ENCODE measurements at places on chromosomes 1 and 21.

GRCh38 chr1:183967914-183968313 lies 69.6 kb downstream of the COLGALT2 start:
- no peak for DNase-seq

DNA sequence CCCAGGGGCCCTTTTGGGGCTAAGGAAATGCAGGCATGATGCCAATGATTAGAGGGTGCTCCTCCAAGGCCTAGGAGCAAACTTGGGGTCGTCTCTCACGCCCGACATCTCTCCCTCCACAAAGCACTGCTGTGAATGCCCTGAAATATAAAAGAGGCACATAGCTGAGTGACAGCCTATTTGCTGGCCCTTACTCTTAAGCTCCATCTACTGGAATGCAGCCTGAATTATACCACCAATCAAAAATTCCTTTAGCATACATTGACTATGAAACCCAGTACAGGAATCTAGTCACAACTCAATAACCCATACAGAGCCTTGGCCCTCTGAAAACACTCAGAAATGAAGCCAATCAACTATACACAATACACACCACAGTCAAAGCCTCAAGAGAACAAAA lies 105.5 kb downstream of the LRIG2 start:
- DNase-seq: no peak

DNA sequence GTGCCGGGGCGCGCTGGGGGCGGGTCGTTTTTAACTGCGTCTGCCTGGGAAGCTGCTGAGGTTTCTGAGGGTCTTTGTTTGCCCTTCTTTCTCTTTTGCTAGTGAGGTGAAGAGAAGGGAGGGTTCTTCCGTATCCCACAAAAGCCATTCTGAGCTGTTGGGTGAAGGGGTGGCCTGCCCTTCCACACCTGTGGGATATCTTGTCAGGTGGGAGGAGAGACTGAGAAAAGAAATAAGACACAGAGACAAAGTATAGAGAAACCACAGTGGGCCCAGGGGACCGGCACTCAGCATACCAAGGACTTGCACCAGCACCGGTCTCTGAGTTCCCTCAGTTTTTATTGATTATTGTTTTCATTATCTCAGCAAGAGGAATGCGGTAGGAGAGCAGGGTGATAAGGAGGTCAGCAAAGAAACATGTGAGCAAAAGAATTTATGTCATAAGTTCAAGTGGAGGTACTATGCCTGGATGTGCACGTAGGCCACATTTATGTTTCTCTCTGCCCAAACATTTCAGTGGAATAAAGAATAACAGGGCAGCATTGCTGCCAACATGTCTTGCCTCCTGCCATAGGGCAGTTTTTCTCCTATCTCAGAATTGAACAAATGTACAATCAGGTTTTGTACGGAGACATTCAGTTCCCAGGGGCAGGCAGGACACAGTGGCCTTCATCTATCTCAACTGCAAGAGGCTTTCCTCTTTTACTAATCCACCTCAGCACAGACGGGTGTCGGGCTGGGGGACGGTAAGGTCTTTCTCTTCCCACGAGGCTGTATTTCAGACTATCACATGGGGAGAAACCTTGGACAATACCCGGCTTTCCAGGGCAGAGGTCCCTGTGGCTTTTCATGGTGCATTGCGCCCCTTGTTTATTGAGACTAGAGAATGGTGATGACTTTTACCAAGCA lies 972 bp downstream of the PGBD2 start:
- no peak for DNase-seq

GRCh38 chr21:30839304-30839703 lies 9.7 kb upstream of the KRTAP7-1 start:
- no peak for DNase-seq

DNA sequence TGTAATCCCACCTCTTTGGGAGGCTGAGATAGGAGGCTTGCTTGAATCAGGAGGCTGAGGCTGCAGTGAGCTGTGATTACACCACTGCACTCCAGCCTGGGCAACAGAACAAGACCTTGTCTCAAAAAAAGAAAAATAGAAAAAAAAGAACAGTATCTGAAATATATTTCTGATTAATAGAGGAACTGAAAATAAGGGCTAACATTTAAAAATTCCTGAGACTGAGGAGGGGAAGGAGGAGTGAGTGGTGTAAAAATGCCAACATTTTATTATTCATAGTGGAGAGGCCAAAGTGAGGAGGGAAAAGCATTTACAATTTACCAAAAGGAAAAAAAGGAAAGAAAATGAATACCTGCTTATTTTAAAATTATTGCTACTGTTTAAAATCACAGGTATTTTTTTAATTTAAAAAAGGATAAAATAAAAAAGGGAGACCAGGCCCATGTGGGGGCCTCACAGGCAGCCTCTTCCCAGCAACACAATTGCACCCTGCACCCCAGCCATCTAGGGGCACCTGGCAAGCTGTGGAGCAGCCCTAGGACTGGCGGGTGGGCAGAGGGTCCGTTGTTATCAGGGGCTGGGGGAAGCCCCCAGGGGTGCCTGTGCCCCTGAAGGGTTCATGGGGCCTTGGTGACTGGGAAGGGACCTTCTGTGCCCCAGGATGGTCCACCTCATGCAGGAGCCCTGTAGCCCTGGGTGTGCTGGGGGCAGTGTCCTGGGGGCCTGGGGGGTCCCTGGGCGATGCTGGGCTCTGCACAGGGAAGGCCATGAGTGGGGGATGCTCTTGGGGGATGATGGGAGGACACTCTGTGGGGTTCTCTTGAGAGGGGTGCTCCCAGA lies 34.8 kb upstream of the ADARB1 start:
- no peak for DNase-seq

GRCh38 chr1:48675251-48675650 lies 101.4 kb downstream of the BEND5 start:
- no peak for DNase-seq

DNA sequence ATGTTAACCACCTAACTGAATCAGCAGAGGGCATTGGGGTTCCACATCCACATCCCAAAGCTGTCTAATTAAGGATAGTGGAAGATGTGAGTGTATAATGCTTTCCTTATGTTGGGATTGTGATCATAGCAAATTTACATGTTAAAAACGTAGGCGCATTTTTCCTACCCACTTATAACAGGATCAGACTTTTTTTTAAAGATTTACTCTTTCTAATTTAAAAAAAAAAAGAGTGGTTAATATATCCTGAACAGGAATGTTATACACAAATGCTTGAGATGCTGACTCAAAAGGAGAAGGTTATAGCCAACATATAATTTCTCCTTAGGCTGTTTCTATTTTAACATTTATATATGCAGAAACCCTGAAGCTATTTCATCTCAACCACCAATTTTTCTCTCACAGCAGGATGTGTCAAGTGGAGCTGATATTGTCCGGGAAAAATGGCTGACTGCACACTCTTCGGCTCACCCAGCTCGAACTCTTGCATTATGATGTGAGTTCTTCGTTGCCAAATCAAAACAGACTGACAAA lies 40.3 kb downstream of the RGS5 start:
- no peak for DNase-seq

- no peak for DNase-seq
Measured at GRCh38 chr1:17198476-17199258, 6.3 kb upstream of the PADI1 start.

GRCh38 chr21:32463889-32464300 lies 51.4 kb downstream of the EVA1C start:
- no peak for DNase-seq

Measured in stimulated activated CD8-positive, alpha-beta memory T cell treated with anti-CD3 and anti-CD28 coated beads, Interleukin-4, amount 100 ng/mL, for 1 hour (primary cell).